ENCODE measurements at places on chromosomes 6 and 20.

DNA sequence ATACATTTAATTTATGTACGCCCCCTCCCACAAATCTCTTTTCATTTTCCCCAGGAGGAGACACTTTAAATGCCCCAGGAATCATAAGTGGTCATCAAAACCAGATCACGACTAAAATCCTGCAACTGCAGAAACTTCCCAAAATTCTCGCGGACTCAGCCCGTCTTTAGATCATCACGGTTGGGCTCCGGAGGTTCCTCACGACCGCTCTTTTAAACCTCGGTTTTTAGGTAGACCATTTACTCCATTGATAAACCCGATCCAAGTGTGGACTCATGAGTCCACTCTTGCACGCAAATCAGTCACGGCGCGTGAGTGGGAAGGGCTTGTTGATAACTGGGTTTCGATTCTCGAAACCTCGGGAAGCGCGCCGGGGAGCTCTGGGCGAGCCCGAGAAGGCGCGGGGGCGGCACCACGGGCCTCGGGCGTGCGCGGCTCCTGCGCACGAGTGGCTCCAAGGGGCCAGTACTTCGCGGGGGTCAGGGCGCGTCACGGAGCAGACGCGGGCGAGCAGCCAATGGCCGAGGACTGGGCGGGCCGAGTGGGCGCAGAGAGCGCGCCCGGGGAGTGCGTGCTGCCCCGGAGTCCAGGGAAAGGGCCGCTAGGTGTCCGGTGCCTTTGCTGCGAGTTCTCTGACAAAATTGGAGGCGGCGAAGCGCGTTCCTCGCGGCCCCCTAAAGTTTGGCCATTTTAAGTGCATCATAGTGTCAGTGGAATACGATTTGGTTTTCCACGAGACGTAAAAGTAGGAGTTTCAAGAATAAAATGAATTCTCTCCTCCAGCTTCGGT is 635 bp upstream of the TENT5A start:
- DNase-seq = peak; percentile 73

- no peak for DNase-seq
These were observed 13.5 kb downstream of the MBOAT1 start for GRCh38 chr6:20198775-20199174.

- no peak for DNase-seq
These were observed 512.2 kb upstream of the MARCKS start for GRCh38 chr6:113344969-113345368.

- peak; percentile 46 for DNase-seq
These were observed 57.2 kb upstream of the HFE start for GRCh38 chr6:26029857-26030653.

DNA sequence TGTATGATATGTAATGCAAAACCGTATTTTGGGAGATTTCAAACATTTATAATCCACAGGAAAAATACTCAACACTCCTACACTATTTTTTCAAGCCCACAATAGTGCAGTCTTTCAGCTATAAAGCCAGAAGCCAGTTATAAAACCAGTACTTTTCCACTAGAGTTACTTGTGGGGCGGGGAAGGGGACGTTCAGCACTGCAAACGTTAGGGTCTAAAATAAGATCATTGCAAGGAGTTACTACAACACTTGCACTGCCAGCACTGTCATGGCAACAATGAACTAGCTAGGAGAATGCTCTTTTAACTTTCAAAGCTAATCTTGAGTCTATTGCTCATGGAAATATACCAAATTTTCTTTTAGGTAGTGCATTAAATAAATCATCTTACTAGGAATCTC is 14.7 kb downstream of the SESN1 start:
- DNase-seq = no peak

DNA sequence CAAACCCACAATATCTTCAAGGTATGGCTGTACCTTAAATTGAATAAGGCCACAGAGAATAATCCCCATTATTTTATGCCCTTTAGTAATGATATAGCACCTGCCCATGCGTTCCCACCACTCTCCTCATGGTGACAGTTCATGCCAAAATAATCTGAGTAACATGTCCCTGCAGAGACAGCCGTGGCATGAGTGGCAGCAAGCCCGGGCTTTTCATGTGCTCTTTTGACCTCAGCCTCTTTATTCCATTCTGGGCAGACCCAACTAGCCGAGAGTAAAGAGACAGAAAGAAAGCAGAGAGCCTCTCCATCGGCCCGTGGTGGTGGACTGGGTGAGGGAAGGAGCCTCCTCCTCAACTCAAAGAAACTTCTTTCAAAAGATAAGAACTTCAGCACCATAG is 19.9 kb upstream of the POPDC3 start:
- no peak for DNase-seq

DNA sequence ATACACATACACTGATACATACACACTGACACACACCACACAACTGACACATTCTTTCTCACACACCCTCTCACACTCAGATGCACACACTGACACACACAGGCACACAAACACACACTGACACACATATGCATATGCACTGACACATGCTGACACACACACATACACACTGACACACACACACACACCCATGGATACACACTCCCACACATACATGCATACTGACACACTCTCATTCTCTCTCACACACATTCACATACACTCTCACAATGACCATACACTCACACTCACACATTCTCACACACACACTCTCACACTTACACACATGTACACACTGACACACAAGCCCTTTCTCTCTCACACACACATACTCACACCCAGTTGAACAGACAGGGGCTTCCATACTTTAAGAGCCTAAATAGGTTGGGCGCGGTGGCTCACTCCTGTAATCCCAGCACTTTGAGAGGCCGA is 236.4 kb downstream of the LRFN2 start:
- DNase-seq = no peak

- no peak for DNase-seq
These were observed 67.9 kb downstream of the STK35 start for GRCh38 chr20:2169456-2170088.

DNA sequence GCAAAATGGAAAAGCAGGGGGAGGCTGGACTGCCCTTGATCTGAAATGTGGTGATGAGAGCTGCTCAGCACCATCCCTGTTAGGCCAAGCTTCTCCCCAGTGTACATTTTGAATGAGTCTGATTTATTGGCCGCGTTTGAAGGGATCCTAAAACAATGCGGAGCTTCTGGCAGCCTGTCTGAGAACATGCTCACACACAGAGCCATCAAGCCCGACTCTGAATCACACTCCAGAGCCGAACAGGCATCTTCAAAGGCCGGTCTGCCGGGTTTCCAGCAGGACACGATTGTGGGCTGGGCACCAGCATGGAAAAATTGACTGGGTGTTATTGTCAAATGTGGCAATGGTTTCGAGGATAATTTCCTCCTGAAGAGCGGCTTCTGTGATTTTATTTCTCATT is 235.9 kb downstream of the TFAP2C start:
- no peak for DNase-seq

- no peak for DNase-seq
These were observed 22.7 kb downstream of the MTCL3 start for GRCh38 chr6:127496471-127496870.

DNA sequence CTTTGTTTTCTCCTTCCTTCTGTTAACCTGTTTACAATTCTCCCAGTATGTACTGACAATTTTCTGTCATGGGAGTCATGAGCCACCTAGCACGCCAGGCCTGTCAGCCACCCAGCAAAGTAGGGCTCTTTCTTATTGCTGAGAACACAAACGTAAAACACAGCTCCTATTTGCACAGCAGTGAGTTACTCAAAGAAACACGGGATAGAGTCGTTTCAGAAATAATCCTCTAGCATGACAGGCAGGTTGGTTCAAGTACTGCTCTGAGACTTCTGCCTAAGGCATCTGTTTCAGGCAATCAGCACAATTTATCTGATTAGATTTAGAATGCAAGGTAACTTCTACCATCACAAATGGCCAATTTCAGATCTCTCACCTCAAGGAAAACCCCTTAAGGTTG is 88.8 kb downstream of the CD24 start:
- no peak for DNase-seq

GRCh38 chr20:52309181-52309580 is 117.6 kb upstream of the ZFP64 start:
- DNase-seq = no peak

GRCh38 chr20:59718071-59718470 is 113.7 kb downstream of the PHACTR3 start:
- DNase-seq = no peak

- DNase-seq = no peak
These were observed 40.9 kb downstream of the LY86 start for GRCh38 chr6:6629402-6629801.

DNA sequence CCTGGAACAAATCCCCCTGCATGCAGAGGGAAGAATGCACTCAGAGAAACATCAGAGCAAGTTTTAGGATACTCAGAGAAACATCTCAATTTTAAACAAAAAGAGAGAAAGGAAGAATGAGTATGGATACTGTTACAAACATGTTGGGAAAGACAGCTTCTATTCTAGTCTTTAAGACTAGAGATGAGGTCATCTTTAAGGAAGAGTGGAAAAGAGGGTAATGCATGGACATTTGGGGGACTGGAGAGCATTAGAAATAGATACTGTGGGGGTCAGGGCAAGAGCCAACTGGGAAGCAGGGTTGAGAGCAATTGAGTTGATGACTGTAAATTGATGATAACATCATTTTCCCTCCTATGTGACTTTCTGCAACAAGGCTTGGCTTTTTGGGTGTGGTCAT is 431.2 kb downstream of the CDH26 start:
- no peak for DNase-seq

DNA sequence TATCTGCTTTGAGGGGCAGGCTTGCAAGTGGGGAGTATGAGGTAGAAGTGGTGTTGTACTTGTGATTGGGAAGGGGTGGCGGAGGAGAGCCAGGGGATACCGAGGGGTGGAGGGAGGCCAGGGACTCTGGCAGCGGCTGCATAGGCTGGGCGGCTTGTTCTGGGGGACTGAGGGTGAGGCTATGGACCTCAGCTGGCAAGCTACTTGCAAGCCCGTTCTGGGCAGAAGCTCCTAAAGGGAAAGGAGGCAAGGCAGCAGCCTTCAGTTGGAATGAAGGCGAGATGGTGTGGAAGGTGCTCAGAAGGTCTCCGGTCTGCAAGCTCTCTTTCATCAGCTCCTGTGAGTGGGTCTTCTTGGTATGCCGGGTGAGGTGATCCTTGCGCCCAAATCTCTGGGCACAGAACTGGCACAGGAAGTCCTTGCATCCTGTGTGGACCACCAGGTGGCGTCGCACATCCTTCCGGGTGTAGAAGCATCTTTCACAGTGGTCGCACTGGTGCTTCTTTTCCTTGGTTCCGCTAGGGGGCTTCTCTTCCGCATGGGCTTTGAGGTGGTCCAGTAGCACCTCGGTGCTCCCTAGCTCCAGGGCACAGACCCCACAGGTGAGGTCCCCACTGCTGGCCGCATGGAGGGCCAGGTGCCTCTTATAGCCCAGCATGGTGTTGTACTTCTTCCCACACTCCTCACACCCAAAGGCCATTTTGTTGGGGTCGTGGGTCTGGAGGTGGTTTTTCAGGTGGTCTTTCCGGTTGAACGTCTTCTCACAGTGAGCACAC is 66.0 kb downstream of the PLAGL1 start:
- DNase-seq = peak; percentile 62

DNA sequence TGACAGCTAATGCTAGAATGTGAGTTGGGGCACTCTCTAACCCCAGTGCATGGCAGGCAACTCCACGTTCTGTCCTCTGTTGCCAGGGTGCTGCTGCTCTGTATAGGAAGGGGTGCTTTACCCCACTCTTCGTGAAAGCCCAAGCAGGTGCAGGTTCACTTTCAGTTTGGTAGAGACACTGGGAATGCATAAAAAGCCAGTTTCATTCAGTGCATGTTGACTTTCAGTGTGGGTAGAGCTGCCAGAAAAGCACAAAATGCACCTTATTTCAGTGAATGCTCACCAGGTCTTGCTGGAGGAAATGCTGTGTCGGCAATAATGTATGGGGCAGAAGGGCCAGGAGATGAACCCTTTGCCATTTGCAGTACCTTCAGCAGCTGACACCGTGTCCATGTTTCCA is 62.1 kb upstream of the ADGRB3 start:
- DNase-seq = no peak

DNA sequence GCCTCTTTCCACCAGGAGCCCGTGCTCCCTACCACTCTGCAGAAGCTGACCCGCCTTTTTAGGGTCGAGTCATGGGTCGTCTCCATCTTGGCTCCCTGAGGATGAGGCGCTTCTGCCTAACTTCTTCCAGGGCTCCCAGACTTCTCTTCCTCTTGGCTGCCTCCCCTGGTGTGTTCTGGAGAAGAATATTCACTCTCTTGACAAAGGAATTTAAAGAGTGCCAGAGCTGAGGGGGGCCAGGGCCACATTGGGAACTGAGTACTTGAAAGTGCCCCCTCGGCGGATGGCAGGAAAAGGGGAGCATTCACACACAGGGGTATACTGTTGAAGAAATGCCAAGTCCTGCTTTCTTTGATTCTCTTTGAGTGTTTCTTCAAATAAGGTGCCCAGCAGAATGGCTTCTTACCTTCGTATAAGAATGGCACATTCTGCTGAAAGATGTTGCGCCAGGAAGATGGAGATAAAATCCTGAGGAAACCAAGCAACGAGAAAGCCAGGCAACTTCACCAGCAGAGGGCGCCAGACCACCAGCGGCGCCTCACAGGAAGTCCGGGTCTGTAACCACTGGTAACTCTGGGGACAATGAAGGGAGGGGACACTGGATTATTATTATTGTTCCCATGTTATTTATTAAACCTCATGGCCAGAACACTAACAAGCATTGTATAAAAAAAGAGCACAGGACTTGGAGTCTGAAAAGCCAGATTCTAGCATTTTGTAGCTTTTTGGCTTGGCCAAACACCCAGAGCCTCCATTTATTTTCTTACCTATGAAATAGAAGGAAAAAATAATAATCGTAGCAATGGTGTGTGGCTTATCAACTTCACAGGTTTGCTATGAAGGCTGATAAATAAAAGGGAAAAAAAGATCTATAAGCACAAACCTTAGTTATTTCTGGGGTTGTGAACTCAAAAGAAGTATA is 176.7 kb downstream of the HACE1 start:
- DNase-seq = peak; percentile 47

- DNase-seq = no peak
These were observed 193.0 kb upstream of the SGK1 start for GRCh38 chr6:134510920-134511319.

Data from hematopoietic multipotent progenitor cell treated with erythropoietin and hydrocortisone succinate and interleukin-3 and kit ligand, for 15 days (in vitro differentiated cells).